Colonic mucosa (tissue), 4 donors: ENCODE measurements at places on chromosomes 6 and 20. TPM values are rescaled to one million over a fixed set of nuclear protein-coding genes. Genes with fewer than 3 reads are reported as not detected.

DNA sequence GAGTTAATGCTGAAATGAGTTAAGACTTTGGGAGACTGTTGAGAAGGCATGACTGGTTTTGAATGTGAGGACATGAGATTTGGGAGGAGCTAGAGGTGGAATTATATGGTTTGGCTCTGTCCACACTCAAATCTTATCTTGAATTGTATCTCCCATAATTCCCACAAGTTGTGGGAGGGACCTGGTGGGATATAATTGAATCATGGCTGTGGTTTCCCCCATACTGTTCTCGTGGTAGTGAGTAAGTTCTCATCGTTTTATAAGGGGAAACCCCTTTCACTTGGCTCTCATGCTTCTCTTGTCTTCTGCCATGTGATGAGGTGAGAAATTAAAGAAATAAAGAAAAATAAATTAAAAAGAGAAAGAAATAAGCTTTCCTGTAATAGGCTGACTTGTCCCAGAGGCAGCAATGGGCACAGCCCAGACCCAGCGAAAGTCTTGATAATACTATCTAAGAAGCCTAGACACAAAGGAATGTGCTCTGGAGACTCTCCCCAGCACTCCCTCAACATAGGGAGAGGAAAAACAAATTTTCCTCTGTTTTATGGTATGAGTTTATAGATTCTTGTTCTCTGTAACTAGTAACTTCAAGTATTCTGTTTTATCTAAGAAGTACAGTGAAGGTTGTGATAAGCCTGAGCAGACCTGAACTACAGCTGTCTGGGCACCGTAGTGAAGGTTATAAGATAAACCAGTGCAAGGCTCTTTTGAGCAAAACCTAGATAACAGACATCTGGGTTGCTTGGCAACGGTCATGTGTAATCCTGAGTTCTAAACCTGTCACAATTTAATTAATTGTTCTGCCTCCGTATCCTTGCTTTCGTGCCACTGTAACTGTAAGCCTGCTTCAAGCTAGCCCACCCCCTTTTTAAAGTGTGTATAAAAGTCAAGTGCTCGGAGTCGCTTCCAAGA is 88.9 kb upstream of the ECI2 start:
- no peak overlapping the region for H3K4me3 ChIP-seq
- no peaks in the 10 kb centered on the region for H3K27me3 ChIP-seq
- H3K36me3 ChIP-seq: no peaks in the 10 kb centered on the region
- no peak for DNase-seq

DNA sequence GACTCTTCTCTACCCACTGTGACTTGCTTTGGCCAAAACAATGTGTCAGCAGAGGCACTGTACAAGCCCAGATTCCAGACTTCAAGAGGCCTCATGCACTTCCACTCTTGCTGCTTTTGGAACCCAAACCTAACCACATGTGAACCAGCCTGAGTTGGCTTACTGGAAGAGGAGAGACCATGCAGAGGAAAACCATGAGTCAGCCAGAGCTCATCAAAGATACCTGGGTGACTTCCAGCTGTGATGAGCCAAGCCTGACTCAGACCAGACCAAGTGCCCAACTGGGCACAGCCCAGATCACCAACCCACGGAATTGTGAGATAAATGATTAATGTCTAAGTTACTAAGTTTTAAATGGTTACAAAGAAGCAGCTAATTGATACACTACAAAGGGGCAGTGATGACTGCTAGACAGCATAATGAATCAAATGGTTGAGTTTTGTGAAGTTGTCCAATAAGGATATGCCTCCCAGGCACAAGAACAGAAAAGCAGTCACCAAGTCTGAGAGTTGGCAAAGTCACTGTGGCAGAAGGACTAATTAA is 16.2 kb upstream of the BEND6 start:
- DNase-seq: no peak
- no peaks in the 10 kb centered on the region for H3K36me3 ChIP-seq
- H3K27me3 ChIP-seq: no peaks in the 10 kb centered on the region
- no peak overlapping the region for H3K27ac ChIP-seq
- no peaks in the 10 kb centered on the region for H3K4me1 ChIP-seq

IRF4 gene
- 4.7 TPM for total RNA-seq

DNA sequence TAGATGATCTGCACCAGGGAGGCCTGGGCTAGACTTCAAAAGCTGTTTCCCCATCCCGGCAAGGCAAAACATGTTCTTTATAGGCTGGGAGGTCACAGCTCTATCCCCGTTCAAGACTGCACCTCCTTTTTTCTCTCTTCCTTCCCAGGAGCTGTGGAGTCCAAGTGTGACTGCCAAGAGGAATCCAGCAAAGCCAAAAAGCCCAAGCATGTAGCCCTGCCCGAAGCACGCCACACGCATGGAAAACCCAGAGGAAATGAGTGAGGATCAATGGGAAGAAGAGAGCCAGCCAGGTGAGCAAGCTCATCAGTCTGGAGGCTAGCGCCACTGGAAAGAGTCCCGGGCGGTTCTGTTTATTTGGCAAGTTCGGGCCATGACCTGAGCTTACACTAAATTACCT is 240.4 kb downstream of the PRL start:
- no peak overlapping the region for H3K27ac ChIP-seq
- H3K36me3 ChIP-seq: no peaks in the 10 kb centered on the region
- H3K4me3 ChIP-seq: no peak overlapping the region

DNA sequence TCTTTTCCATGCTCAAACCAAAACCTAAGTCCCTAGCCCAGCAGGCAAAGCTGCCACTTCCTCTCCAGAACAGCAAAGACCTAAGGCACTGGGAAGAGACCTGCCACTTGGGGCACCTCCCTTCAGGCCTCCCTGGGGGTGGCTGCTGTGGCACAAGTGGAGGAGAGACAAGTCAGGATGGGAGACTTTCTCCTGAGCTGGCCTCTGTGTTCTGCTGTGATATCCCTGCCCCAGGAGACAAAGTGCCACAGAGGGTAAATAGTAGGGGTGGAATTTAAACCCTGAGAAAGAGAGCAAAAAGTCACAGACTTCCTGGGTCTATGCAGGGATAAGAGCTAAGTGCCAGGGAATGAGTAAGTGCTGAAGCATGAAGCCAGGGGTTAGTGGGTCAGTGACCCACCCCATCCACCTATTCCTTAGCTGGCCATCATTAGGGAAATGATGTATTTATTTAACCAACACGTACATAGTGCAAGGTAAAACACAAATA is 84.2 kb downstream of the MRPL14 start:
- DNase-seq: no peak
- no peaks in the 10 kb centered on the region for H3K36me3 ChIP-seq
- H3K4me3 ChIP-seq: no peak overlapping the region
- H3K27ac ChIP-seq: no peak overlapping the region

LST1 gene
- total RNA-seq: 9.2 TPM

- H3K27me3 ChIP-seq: no peaks in the 10 kb centered on the region
- no peak for DNase-seq
- H3K4me3 ChIP-seq: no peak overlapping the region
Observed at GRCh38 chr20:57693670-57694329, 16.0 kb downstream of the PMEPA1 start.

ANKRD6 gene
- total RNA-seq: 3.1 TPM
